ENCODE measurements at places on chromosomes 5 and 9.

GRCh38 chr5:173094012-173094661 is 38.0 kb downstream of the CREBRF start:
- DNase-seq = no peak

DNA sequence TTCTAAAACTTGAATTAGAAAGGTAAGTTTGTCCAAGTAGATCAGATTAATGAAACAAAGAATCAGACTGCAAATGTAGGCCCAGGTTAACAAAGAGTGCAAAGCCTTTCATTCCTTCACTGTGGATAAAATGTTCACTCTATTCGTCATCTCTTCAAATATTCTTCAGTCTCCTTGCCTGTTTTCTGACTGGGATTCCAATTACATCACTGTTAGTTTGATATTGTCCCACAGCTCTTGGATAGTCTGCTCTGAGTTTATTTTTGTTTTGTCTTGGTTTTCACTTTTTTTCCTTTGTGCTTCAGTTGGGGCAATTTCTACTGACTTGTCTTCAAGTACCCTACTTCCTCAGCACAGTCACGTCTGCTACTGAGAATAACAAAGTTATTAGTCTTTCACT is 38.5 kb upstream of the GZMA start:
- no peak for DNase-seq

GRCh38 chr9:83992407-83992806 is 11.8 kb downstream of the RMI1 start:
- DNase-seq = no peak

- no peak for DNase-seq
Measured at GRCh38 chr9:95102001-95102433, 215.5 kb downstream of the FANCC start.

GRCh38 chr5:172299916-172300439 is 16.4 kb upstream of the UBTD2 start:
- no peak for DNase-seq

DNA sequence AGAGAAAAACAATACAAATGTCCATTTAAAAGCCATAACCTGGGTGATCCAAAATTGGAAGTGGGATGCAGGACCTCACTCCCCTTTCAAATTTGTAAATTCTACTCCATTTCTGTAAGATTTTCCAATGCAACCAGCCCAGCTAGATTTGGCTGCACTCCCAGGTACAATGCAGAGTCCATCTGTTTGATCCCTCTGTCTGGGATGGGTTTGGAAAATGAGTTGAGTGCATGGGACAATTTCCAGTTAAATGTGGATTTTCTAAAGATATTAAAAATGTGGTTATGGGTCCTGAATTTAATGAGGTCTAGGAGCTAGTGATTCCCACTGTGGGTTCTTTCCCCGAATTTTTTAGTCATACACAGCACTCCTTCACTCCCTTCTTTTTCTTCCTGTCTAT is 104.0 kb upstream of the ATP10B start:
- no peak for DNase-seq

- no peak for DNase-seq
Measured at GRCh38 chr5:116365006-116365496, 209.6 kb downstream of the SEMA6A start.

- DNase-seq = no peak
Measured at GRCh38 chr5:59003641-59004040, 420.8 kb downstream of the RAB3C start.

DNA sequence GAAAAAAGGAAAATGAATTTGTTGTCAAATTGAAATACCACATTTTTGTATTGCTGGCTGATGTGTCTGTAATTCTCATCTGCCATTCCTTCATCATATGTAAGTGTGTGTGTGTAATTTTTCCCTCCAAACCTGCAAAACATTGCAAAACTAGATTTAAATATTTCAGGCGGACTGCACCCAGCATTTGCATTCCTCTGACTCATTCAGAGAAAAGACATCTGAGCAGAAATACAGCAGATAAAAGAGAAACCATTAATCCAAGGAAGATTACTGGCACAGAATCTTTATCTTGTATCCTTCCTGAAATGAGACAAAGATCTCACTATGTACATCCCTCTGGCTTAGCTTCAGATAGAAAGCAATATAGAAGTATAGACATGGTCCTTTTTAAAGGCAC is 275.3 kb downstream of the TMEM38B start:
- DNase-seq = no peak

DNA sequence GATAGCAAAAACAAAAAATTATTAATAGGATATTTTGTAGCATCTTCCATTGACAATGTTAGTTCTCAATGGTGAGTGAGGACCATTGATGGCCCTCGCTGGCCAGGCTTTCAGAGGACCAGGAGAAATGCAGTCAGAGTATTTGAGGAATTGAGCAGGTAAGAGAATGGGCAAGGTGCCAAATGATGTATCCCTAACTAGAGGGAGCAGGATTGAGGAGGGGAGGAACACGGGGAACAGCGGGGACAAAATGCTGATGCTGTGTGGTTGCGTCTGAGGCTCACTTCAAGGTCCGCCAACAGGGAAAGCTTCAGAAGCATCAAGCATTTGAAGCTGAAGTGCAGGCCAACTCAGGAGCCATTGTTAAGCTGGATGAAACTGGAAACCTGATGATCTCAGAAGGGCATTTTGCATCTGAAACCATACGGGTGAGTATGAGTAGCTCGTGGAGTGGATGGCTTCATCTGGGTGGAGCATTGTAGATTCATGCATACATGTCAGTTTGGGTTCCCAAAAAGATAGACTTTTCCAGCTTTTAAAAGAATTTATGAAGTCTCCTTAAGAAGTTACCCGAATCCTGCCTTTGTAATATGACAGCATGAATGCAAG is 16.2 kb downstream of the SPTAN1 start:
- no peak for DNase-seq

DNA sequence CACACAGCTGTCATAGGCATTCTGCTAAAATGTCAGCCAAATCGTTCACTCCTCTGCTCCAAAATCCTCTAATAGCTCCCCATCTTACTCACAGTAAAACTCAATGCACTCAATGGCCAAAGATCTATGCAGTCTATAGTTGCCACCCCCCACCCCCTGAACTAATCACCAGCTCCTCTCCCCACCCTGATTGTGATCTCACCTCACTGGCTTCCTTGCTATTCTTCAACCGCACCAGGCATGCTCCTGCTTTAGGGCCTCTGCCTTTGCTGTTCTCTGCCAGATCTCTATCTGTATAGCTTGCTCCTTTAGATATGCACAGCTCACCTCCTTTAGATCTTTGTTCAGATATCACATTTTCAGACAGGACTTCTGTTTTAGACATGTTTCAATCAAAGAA is 33.2 kb upstream of the SNX2 start:
- DNase-seq = no peak

GRCh38 chr9:121876255-121876654 is 216.9 kb downstream of the TTLL11 start:
- DNase-seq = no peak

DNA sequence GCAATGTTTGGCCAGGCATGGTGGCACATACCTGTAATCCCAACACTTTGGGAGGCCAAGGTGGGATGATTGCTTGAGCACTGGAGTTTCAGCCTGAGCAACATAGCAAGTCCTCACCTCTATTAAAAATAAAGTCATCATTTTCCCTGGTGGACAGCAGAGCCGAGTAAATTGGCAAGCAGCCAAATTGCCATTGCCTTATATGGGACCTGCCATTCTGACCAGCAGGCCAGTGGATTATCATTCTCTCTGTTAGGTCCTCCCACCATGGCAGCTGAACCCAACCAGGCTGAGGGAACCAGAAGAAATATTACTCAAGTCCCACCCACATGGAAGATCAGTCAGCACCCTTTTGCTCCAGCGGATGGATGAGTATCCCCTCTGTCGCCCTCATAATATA is 1829.9 kb downstream of the EFNA5 start:
- DNase-seq = no peak

GRCh38 chr5:134608555-134608954 is 24.1 kb downstream of the SAR1B start:
- no peak for DNase-seq

- no peak for DNase-seq
Measured at GRCh38 chr5:79512471-79513307, 1.2 kb downstream of the HOMER1 start.

DNA sequence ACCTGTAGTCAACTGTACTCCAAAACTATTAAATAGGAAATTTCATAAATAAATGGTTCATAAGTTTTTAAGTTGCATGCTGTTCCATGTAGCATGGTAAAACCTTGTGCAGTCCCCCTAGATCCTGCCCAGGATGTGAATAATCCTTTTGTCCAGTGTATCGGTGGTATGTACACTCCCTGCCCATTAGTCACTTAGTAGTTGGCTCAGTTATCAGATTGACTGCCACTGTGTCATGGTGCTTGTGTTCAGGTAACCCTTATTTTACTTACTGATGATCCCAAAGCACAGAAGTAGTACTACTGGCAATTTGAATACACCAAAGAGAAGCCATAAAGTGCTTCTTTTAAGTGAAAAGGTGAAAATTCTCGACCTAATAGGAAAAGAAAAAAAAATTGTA is 134.2 kb downstream of the RNF180 start:
- no peak for DNase-seq
